ENCODE measurements at places on chromosomes 16 and 17. TPM values are rescaled to one million over a fixed set of nuclear protein-coding genes. Genes with fewer than 3 reads are reported as not detected.

PRSS21 gene
- not detected for total RNA-seq

- DNase-seq, result peak; percentile 98
Observed at GRCh38 chr17:59331129-59331928, at the start of gene YPEL2. YPEL2 (plus strand) TSS chr17:59331655; CDS start chr17:59353410, 21,755 bp downstream.

OR1G1 gene
- not detected for total RNA-seq

GRCh38 chr17:43662413-43663141 lies 855 bp upstream of the MEOX1 start:
- no peak for DNase-seq

DNA sequence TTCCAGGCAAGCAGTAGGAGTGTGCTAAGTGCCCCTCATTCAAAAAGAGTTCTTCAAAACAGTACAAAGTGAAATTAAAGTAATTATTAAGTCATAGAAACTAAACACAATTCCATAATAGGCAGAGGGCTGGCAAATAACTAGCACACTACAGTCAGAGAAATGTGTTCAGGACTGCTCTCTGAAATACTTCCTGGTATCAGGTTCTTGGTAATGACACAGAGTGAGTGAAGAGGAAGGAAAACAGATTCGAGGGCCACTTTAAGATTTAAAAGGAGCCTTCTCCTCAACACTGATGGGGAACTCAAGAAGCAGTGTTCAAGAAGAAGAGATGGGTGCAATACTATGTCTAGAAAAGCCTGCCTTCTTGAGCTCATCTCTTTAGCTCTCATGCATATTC lies 139.2 kb downstream of the TOX3 start:
- no peak for DNase-seq

- DNase-seq, result no peak
Observed at GRCh38 chr17:36944553-36944952, 4.2 kb upstream of the AATF start.

DNA sequence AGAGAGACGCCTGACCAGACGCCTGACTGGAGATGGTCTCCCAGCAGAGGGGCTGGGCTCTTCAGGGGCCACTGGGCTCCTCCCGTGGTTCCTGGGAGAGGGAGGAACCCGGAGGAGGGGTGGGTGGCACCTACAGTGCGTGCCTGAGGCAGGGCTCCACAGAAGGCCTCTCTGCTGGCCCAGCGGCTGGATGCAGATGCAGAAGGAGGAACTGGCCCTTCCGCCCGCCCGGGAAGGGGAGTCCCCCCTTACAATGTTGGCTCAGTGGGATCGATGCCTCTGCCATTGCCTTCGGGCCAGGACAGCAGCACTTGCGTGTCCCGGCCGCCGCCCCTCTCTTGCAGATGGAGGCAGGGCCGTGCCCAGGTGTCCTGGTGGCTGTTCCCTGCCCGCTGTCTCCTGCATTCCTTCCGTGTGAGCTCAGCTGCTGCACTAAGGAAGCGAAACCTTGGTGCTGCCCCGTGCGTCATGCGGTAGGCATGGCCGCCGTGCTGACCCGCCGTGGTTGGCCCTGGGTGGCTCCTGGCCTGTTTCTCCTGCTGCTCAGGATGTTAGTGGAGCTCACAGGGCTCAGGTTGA lies 15.1 kb downstream of the BAIAP2 start:
- peak; percentile 81 for DNase-seq

DNA sequence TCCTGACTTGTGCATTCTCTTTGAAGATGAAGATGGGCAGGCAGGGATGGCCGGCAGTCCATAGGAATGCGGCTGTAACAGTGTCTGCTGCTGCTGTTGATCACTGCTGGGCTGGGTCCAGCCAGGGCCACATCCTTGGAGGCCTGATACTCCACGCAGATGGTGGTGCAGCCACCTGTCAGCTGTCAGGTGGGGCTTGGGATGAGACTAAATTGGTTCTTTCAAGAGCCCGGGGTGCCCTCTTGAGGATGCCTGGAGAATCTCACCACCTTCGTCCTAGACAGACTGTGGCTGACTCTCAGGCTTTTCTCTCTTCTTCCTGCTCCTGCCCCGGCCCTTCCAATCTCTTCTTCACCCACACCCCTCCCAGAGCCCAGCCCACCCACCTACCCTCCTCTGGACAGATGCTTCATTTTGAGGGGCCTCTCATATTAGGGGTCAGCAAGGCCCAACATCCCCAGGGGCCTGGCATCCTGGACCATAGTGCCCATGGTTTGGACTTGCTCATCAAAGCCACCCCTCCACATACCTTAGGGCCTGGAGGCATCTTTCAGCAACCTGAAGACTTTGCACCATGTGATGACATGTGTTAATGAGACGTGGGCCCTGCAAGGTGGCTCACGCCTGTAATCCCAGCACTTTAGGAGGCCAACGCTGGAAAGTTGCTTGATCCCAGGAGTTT lies 19.1 kb downstream of the OSBPL7 start:
- DNase-seq, result no peak

GRCh38 chr16:3642397-3643094 lies 11.9 kb upstream of the DNASE1 start:
- no peak for DNase-seq

DNA sequence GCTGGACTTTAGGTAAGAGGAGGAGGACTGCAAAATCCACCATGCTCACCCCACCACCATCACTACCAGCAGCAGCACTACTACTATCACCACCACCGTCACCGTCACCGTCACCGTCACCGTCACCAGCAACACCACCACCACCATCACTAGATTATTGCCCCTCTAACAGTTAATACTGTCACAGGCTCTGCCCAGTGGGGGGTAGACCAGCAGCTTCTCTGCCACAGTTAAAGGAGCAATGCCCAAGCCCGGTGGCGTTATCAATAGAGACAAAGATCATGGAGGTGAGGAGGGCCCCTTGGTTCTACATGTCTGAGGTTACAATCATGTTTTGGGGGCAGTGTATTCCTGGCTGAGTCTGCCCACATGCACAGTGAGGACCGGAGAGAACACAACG lies 184.4 kb upstream of the DYNLRB2 start:
- DNase-seq, result no peak

Data from right cardiac atrium (tissue), 5 donors.